ENCODE measurements at places on chromosomes 2 and 18.

DNA sequence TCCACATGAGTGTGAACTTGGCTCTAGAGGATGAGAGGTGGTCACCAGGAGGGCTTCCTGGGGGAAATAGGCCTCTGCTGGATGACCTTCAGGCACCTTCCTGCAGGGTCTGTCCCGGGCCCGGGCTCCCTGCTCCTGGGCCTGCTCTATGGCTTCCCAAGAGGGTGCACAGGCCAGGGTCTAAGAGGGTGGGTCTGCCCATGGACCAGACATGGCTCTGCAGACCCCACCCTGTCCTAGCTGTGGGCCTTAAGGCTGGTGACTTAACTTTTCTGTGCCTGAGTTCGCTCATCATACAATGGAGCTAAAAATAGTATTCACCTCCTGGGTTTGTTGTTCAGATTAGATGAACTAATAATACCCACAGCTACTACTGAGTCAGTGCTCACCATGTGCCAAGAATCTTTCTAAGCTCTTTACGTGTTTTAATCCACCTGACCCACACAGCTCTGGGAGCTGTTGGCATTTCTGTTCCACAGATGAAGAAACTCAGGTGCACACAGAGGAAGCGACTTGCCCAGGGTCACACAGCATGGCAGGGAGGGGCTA, 14.4 kb downstream of the INHBB start:
- peak; percentile 11 for DNase-seq

GRCh38 chr2:69773206-69773605, 31.3 kb downstream of the ANXA4 start:
- peak; percentile 48 for DNase-seq

DNA sequence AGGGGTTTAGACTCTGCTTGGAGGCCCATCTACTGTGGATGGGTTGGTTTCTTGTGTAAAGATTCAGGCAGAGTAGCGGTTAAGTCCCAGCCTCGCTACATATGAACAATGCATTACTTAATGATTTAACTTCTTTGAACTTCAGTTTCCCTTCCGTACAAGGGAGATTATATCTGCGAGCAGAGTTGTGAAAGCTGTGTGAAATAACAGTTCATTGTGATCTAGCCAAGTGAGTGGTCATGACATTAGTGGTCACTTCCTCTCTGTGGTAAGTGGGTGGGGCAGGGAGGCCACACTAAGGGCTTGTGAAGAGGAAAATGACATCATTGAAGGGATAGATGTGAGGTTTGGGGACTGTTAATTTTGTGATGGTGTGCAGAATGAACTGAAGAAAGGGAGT, 14.1 kb upstream of the MEX3C start:
- DNase-seq: peak; percentile 63

- no peak for DNase-seq
Measured at GRCh38 chr2:239381709-239382134, 19.1 kb downstream of the HDAC4 start.

DNA sequence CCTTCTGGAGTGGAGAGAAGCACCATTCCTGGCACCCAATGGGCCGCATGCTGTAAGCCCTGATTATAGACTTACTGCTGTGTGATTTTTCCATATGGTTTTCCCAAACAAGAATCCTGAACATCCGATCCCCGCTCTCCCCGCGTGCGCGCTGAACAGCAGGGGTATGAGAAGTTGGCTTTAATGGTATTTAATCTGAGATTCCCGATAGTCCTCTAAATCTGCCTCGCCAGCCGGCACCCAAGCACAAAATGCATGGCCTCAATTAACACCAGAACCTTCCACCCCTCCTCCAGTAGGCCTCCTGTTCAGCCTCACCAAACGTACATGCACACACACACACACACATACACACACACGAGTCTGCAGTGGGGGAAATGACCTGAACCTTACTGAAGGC, 480.3 kb downstream of the BCL11A start:
- DNase-seq: no peak

DNA sequence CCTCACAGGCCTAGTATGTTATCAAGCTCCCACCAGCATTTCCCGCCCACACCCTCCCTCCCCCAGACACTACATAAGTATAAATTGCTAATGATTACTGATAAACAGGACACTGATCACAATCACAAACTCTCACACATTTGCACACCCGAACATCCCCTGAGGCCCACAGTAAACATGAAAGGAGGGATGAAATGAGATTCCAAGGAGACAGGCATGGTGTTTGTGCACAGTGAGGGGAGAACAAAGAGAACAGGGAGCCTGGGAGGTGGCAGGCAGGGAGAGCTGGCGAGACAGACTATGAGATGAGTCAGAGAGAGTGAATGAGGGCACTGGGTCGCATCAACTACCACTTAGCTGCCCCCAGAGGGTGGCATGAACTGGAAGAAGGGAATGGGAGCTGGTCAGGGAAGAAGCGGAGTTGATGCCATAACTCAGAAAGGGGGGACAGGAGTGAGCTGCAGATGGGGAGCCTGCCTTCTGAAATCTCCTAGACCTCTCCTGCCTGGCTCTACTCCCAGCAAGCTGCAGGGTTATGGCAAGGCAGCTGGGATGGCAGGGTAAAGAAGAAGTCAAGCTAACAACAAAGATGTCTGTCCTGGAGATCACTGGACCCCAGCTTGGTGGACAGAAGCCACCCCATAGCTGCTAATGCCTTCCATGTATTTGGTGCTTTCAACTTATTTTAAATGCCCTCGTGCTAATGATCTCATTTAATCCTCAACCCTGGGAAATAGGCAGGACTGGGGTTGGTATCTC, 5.1 kb downstream of the KIF3C start:
- no peak for DNase-seq

DNA sequence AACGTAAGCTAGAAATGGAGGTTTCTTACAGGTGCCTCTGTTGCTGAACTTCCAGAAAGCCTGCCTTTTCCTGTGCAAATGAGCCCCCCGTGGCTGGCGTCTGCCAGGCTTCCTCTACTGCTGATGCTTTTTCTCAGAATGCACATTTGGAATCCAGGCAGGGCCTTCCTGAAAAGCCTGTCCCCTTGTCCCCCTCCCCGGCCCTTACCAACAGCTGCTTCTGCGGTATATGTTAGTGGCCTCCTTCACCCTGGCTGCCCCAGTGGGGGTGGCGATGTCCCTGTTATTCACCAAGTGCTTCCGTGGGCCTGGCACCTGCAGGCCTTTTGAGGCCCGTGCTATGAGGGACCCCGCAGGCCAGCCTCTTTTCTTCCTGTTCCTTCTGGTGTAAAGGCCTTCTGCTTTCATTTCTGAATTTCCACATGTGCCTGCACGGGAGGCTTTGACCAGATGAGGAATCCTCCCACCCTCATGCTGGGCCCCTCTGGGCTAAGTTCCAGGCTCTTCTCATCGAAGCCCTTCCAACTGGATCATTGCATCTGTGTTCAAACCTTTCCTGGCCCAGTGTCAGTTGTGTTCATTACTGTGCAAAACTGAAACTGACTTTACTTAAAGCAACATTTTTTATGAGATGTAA, 10.4 kb downstream of the CNDP2 start:
- DNase-seq: peak; percentile 39

DNA sequence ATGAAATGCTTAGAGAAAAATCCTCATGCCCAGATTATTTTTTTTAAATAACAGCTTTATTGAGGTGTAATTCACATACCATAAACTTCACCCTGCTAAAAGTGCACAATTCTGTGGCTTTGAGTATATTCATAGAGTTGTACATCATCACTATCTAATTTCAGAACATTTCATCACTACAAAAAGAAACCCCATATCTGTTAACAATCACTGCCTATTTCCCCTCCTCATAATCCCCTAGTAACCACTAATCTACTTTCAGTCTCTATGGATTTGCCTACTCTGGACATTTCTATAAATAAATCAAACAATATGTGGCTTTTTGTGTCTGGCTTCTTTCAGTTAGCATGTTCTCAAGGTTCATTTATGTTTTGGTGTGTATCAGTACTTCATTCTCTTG, 51.4 kb downstream of the OSBPL1A start:
- DNase-seq: no peak

GRCh38 chr2:30359644-30360167, 87.3 kb upstream of the LCLAT1 start:
- DNase-seq: peak; percentile 81
